ENCODE measurements at places on chromosomes 4 and X. TPM values are rescaled to one million over a fixed set of nuclear protein-coding genes. Genes with fewer than 3 reads are reported as not detected.

The AWAT2 gene
- total RNA-seq = not detected

The RASL11B gene
- total RNA-seq = 0.77 TPM

GRCh38 chr4:87957061-87957460 lies 18.5 kb upstream of the SPP1 start:
- no peak for DNase-seq

DNA sequence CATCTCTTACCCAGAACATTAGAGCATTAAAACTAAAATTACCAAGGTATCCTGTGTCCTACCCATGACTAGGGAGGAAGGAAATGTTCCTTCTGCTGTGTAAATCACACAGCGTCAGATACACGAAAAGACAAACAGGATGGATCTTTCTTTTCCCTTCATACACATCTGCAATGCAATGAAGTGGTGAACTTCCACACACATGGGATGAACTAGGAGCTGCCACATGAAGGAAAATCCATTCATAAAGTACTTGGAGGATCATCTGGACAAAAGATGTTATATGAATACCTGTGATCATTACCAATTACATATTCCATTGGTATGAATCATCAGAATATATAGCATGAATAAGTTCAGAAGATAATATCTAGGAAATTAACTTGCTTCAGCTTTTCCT lies 46.2 kb downstream of the LDB2 start:
- DNase-seq = no peak

GRCh38 chr4:145535202-145535601 lies 53.5 kb downstream of the SMAD1 start:
- no peak for DNase-seq

DNA sequence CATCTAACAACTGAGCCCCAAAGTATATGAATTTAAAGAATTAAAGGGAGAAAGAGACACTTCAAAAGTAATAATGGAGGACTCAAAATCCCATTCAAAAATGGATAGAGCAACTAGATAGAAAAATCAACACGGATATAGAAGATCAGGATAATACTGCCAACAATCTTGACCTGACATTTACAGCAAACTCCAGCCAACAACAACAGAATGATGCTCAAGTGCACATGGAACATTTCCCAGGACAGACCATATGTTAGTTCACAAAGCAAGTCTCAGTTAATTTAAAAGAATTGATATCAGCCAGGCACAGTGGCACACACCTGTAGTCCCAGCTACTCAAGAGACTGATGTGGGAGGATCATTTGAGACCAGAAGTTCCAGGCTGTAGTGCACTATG lies 72.0 kb upstream of the SMARCAD1 start:
- no peak for DNase-seq
